ENCODE measurements at places on chromosomes 6 and 20.

DNA sequence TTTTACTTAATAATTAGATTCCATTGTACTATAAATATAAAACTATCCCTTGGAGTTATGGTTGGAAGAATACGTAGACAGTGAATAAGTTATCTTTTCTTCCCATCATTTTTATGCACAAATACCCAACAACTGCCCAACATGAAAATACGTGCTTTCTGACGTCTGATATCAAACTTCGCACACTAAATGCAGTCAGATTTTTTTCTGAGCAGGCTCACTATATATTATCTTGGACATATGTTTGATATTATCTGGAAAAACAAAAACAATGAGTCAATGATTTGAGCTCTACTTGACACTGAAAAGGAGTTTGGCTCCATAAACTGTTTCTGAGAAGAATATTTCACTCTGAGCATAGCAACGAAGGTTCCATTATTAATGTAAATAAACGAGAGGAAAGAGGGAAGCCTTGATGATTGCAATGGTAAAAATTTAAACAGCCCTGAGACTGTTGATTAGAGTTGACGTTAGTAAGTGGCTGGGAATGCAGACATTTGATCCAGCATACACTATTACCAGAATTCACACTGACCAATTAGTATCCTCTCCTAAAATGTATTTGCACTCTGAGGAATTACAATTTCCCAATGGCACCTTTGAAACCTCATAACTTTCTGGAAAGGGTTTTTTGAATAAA lies 1090.0 kb downstream of the EPHA7 start:
- no peak for DNase-seq

DNA sequence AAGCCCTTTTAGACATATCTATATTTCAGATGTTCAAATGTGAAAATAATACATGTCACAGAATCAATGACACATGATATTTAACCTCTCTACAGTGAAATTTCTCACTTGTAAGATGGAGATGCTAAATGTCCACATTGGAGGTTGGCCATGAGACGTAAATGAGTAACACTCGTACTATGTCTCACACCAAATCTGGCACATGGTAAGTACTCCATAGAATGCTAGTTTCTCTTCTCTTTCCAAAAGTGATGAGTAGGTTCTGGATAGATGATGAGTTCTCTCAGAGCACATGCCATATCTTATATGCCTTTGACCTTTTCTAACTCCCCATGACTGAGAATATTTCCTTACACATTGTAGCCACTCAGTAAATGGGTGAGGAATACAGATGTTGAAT lies 17.7 kb downstream of the GFOD1 start:
- DNase-seq, result no peak

GRCh38 chr6:135438907-135439535 lies 58.5 kb downstream of the AHI1 start:
- no peak for DNase-seq

GRCh38 chr6:149974825-149975224 lies 11.1 kb downstream of the ULBP1 start:
- DNase-seq, result no peak

DNA sequence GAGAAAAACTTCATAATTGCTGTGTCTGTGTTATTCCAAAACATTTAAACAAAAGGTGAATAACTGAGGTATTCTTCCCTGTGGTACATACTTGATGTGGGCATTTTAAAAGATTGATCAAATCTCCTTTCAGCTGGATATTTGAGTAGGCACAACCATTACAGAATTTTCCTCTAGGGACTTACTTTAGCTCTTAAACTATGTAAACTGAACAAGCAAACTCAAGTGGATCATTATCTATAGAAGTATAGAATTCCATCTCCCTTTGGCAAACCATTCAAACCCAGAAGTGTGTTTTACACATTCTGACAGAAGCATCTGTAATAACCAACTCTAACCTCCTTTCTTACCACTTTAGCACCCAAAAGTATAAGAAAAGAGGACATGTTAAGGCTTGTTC lies 241.4 kb downstream of the ESR1 start:
- DNase-seq, result no peak

DNA sequence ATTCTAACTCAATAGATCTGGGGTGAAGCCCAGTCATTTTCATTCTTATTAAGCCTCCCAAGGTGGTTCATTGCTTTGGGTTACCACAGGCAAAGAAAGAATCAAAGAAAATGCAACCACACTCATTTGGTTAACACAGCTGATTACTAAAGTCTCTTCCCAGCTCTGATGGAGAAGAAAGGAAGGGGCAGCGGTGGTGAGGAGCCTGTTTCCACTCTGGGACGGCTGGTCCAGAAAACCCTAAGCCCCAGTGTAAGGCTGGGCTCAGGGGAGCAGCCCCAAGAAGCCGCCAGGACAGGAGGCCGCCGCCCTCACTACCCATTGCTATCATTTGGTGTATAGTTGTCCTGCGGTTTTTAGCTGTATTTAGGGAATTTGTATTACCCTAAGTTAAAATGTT lies 226.9 kb downstream of the CD83 start:
- no peak for DNase-seq

GRCh38 chr6:2127484-2127911 lies 117.9 kb downstream of the GMDS start:
- no peak for DNase-seq

GRCh38 chr6:43833223-43833995 lies 63.4 kb downstream of the VEGFA start:
- DNase-seq, result no peak

- no peak for DNase-seq
Measured at GRCh38 chr20:38060536-38060935, 27.0 kb downstream of the RPRD1B start.

GRCh38 chr20:43844778-43845614 lies 69.7 kb upstream of the TOX2 start:
- DNase-seq, result no peak

- DNase-seq, result no peak
Measured at GRCh38 chr6:46476301-46476700, 14.9 kb downstream of the RCAN2 start.

DNA sequence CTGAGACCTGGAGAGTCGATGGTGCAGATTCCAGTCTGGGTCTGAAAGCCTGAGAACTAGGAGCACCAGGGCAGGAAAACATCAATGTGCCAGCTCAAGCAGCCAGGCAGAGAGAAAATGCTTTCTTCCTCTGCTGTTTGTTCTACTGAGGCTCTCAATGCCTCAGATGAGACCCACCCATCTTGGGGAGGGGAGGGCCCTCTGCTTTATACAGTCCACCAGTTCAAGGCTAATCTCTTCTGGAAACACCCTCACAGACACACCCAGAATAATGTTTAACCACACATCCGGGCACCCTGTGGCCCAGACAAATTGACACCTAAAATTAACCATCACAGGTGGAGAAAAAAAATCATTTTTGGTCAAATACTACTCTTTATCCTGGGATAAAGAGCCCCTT lies 89.3 kb upstream of the SLC22A23 start:
- DNase-seq, result no peak

- no peak for DNase-seq
Measured at GRCh38 chr6:133891927-133892812, 3.3 kb downstream of the TCF21 start.

GRCh38 chr6:102853249-102853955 lies 1459.9 kb downstream of the GRIK2 start:
- DNase-seq, result no peak

DNA sequence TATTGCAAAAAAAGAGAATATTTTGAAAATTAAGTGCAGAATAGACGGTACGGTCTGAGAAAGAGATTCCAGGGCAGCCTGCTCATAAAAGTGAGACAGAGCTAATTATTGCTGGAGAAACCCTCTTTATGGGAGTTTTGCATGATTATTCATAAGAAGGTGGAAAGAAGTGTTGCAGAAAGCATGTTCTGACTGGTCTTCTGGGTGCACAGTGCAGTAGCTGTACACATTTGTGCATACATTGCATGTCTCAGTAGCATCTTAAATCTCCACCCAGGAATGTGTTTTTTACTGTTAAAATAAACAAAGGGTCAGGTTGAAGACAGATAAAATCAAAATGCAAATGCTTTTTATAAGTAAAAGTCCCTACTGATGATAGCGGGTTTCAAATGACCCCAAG lies 1813.6 kb upstream of the DEFB115 start:
- no peak for DNase-seq

GRCh38 chr6:44265007-44265721 lies at the start of gene NFKBIE:
NFKBIE (minus strand) TSS chr6:44265551; CDS start chr6:44265346, 205 bp downstream.
- DNase-seq, result no peak

DNA sequence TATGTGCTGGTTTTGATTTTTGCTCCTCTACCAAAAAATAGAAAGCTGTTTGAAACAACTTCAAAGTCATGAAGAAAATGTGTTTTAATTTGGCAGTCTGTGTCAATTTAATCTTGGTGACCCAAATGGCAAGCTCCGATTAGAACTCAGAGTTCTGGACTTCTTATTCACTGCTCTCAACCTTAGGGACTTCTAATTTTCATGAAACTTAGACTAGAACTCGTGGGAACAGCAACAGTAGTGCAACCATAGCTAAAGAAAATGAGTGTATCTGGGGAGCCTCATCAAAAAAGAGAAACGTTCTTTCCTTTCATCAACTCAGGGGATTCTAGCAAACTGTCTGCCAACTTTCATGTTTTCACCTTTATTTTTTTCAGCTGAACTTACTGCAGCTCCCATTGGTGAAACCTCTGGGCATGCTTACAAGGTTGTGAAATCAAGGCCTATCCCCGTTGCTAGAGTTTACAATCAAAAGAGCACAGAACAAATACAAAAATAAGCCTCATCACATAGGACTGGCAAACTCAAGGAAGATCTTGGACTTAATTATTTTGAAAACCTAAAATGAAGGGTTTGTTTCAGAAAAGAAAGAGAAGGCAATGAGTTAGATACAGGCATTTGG lies 114.0 kb upstream of the HSF2 start:
- no peak for DNase-seq

DNA sequence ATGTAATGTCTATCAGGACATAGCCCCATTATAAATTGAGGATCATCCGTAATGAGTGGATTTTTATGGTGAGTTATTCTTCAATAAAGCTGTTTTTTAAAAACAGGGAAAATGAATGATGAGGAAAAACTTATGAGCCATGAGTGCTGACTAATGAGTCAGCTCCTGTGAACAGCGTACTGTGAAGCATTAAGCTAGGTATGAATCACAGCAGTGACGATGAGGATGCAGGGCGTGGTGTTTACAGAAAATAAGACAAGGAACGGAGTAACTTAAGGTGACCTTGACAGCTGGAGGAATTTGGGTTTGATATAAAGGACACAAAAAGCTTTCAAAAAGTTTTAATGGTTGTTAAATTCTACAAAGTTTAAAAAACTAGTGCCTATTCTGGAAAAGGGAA lies 96.3 kb downstream of the FOXF2 start:
- DNase-seq, result no peak

GRCh38 chr6:63745784-63746183 lies 110.2 kb downstream of the PHF3 start:
- DNase-seq, result no peak

GRCh38 chr20:44646023-44646640 lies 5.4 kb downstream of the ADA start:
- DNase-seq, result no peak

GRCh38 chr6:77686931-77687330 lies 34.1 kb downstream of the MEI4 start:
- DNase-seq, result no peak

DNA sequence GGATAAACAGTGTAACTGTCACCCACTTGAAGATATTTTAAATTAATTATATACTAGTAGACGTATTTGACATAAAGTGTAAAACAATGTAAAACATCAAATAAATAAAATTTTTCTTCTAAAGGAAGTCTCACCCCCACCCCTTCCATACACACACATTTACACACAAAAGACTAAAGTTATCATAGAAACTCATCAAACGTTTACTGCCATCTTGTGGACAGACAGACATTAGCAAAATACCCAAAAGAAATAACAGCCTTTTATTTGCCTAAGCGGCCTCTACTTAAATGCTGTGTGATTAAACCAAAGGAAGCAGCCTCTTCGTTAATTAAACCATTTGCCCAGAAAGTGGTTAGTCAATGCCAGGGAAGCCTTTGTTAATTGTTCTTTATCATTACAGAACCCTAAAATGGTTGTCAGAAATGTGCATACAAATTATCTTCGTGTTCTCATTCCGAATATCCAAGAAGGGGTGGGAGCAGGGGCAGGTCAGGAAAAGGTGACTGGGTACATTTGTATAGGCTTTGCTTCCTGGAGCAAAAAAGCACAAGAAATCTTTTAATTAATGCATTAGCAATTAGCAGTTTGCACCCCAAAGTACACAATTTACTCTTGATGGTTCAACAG lies 176.2 kb upstream of the SASH1 start:
- DNase-seq, result no peak

DNA sequence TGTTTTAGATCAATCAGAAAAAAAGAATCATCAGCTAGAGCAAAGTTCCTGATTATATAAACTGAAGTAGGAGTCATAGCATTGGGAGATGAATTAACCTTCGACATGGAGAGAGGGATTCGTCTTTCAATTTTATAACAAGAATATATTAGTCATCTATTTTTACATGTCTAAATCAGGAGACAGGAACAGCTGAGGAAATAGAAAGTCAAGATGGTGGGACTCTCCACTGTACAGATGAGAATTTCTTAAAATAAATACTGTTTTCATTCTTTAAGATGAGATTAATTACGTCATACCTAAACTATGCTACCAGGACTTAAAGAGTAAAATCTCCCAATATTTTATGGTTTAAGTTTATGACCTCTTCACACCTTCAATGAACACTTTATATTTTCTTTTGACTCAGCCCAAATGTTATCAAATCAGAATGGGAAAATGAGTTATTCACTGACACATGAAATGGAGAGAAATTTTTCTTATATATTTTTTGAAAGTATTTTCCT lies 1137.7 kb downstream of the EPHA7 start:
- DNase-seq, result no peak

GRCh38 chr20:44039741-44040140 lies 125.1 kb downstream of the TOX2 start:
- no peak for DNase-seq

DNA sequence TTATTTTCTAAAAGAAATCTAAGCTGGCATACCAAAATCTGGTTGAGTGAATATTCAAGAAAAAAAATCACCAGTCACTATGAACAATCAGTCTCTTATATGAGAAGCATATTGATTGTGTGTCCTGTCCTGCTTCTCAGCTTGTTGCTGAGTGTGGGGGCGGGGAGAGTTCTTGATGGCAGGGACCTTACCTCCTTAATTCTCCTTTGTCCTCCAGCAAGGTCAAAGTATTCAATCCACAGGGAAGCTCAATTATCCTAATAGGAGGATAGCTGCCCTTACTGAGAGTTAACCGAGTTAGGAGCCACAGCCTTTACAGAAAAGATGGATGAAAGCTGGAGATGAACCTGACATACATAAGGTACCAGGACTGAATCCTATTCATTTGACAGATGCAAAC lies 154.0 kb downstream of the LY86 start:
- no peak for DNase-seq

DNA sequence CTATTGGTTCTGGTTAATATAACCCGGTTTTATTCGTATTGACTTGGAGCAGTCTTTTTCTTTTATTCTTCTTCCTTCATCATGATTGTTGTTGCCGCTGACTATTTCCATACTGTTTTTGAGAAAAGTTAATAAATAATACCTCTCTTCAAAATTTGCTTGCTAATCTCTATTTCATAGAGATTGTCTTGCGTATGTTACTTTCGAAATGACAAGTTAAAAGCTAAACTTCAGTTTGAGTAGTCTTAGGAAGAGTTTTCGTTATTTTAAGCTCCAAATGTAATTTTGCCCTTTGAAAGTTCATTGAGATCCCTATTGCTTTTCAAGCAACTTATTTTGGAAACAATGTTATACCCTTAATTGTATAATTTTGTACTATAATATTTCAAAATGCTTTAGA lies 36.4 kb downstream of the DCBLD1 start:
- DNase-seq, result no peak
